ENCODE measurements at places on chromosomes 1 and 21.

DNA sequence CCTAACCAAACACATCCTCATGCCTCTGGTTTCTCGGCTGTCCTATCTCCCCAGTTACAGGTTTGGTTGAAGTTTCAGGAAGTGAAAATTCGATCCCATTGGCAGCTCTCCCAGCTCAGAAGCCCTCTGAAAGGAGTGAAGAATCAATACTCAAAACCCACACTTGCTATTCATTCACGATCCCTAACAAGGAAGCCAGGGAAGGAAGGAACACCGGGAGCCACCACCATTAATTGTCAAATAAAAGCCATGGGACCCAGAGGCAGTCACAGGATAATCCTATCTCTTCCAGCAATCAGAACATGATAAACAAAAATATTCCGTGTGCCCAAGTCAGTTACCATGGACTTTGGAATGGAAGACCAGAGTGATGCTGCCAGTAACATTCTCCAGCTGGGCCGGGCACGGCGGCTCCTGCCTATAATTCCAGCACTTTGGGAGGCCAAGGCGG lies 7.0 kb downstream of the TMPRSS2 start:
- no peak for DNase-seq

- DNase-seq, result peak; percentile 56
These were observed 20.9 kb upstream of the ATP5PO start for GRCh38 chr21:33936301-33937038.

- DNase-seq, result no peak
These were observed 161.3 kb upstream of the C1orf21 start for GRCh38 chr1:184225283-184226099.

- DNase-seq, result no peak
These were observed 15.6 kb upstream of the AIM2 start for GRCh38 chr1:159092036-159092760.

DNA sequence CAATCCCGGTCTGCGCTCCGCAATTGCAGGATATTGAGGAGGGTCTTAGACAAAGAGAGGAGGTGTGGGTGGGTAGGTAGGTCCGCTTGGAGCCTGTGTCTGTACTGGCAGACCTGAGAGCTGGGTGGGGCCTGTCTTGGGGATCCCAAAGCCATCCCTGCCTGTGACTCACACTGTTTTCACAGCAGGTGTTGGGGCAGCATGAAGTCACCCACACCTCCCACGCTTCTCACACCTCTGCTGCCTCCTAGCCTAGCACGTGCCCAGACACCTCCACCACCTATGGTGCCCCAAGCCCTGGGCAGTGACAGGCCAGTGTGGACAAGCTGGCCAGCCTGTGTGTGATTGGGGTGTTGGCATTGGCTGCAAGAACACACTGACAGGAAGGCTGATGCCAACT lies 65.7 kb upstream of the ECE1 start:
- no peak for DNase-seq

- no peak for DNase-seq
These were observed 60.1 kb downstream of the PTP4A2 start for GRCh38 chr1:31878058-31878457.

GRCh38 chr1:91036894-91037829 lies 15.3 kb upstream of the ZNF644 start:
- DNase-seq, result no peak

- no peak for DNase-seq
These were observed 4.1 kb downstream of the RWDD3 start for GRCh38 chr1:95237981-95238703.

GRCh38 chr1:93111561-93111960 lies 32.5 kb downstream of the MTF2 start:
- DNase-seq, result no peak

DNA sequence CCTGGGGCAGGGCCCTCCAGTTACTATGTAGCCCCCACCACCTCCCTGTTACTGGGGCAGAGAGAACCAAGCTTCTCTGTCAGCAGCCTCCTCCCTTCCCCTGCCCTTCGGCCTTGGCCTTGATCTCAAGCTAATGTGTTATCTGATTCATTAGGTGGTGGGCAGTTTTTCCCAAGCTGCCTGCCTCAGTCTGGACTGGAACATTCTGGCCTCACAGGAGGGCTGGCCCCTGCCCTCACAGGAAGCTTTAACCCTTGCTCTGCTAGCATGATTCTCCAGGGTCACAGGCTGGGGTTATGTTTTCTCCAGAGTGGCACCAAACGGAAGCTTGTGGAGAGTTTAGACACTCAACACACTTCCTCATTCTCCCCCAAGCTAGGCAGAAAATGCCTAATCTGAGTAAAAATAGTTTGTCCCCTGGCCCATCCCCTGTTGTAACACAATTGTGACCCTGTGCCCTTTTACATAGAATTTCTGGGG lies 37.2 kb upstream of the SLC6A9 start:
- DNase-seq, result no peak

- DNase-seq, result peak; percentile 26
These were observed 78.7 kb upstream of the ZNF281 start for GRCh38 chr1:200488375-200489165.

GRCh38 chr1:210394281-210394821 lies 65.6 kb downstream of the HHAT start:
- DNase-seq, result no peak

- no peak for DNase-seq
These were observed 182.5 kb downstream of the ATP6V1G3 start for GRCh38 chr1:198357937-198358336.

GRCh38 chr1:170707959-170708655 lies 44.2 kb downstream of the PRRX1 start:
- DNase-seq, result no peak

- DNase-seq, result no peak
These were observed 495 bp upstream of the NTRK1 start for GRCh38 chr1:156860113-156860627.

GRCh38 chr1:112395256-112395820 lies 676 bp upstream of the CTTNBP2NL start:
- DNase-seq, result no peak

- DNase-seq, result no peak
These were observed 31.7 kb upstream of the HEATR1 start for GRCh38 chr1:236636017-236636416.

- peak; percentile 91 for DNase-seq
These were observed 31.8 kb upstream of the BCL10 start for GRCh38 chr1:85307987-85308832.

DNA sequence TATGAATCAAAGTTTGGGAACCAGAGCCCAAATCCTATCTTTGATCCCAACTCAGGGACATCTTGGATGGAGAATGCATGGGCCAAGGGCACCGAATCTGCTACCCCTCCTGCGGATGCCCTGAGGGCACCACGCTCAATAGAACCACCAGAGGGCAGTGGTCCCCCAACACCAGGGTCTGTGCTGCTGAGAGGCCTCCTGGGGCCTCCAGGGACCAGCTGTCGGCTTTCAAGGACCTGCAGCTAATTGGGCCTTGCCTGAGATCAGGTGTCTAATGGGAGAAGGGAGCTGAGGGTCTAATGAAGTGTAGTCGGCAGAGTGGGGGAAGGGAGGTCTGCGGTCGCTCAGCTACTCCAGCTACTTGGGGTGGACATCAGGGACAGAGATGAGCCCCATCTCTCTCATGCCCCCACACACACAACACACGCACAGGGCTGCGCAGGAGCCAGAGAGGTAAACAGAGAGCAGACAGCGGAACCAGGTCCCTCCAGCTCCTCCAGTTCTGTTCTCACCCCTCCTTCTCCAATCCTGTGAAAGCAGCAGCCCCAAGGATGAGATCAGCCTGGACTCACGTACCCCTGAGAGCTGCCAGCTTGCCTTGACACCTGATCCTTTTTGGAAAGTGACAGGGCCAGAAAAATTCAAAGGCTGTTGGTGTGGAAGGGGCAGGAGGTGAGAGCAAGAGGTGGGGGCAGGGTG lies 34.9 kb upstream of the PPP1R15B start:
- DNase-seq, result peak; percentile 92

GRCh38 chr1:213051127-213051880 lies at the start of gene RPS6KC1:
TSS of gene RPS6KC1 (plus strand) at chr1:213051241. CDS start at chr1:213051405, 164 bp downstream.
- peak; percentile 88 for DNase-seq

- no peak for DNase-seq
These were observed 58.4 kb upstream of the IFI44L start for GRCh38 chr1:78561856-78562255.

DNA sequence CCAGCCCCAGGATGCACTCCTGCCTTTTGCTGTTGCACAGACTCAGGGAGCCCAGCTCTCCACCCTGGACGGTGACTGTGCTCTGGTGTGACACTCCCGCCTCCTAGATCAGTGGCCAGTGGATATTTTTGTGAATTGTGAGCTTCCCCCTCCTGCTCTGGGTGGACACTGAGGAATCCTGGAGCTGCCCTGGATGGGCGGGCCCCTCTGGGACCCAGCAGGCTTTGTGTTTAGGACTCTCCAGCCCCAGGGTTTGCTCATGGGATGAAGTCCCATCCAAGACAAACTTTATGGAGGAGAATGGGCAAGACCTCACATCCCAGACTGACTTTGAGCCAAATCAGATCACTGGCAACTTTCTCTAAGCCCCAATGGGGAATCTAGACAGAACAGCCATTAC lies 16.1 kb downstream of the SLC6A9 start:
- DNase-seq, result no peak

DNA sequence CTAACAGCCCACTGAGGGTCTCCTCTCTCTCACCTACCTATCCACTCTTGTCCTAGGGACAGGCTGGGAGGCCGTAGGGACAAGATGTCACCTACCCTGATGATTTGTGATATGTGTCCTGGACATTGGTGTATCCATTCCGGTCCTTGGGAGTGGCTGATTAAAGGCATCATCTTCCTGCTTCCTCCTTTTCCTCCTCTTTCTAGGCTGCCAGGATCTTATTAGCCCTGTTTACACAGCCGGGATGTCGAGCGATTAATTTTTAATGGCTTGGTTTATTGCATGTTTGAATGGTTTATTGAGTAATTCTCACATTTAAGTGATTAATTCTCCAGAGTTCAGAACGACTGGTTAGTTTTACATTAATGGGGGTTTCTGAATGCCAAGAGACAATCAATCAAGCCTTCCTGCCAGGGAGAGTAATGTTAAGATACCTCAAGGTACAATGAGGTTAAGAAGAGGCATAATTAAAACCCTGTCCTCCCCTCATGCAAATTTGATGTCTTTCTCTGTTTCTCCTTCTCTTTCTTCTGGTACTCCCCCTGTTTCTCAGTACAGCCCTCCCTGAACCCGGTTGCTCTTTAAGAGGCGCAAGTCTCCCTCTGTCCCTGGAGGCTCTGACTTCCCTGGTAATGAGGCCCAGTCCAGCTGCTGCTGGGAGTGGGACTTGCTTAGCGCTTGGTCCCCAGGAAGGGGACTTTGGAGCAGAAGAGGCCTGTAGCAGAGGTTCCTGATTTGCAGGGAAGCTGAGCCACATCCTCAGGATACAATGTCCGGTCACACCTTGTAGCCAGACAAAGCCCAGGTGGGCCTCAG lies 50.9 kb downstream of the ACTL8 start:
- DNase-seq, result no peak

DNA sequence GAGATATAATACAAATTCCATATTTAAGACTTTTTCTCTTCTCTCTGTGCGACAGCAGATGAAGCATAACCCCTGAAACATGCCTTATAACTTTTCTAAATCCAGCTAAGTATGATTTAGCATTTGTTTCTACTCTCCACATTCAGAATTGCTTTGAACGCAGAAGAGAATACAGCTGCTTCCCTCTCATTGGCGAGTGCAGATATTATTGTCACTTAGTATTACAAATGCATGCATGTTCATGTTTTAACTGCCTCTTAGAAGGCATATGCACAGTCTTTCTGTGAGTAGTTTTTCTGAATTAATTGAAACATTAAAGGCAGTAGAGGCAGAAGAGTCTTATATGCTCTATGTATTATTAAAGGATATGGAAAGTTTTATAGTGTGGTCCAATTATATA lies 217.1 kb downstream of the ZP4 start:
- DNase-seq, result no peak

GRCh38 chr1:47534436-47534835 lies 96.6 kb downstream of the FOXD2 start:
- DNase-seq, result no peak

DNA sequence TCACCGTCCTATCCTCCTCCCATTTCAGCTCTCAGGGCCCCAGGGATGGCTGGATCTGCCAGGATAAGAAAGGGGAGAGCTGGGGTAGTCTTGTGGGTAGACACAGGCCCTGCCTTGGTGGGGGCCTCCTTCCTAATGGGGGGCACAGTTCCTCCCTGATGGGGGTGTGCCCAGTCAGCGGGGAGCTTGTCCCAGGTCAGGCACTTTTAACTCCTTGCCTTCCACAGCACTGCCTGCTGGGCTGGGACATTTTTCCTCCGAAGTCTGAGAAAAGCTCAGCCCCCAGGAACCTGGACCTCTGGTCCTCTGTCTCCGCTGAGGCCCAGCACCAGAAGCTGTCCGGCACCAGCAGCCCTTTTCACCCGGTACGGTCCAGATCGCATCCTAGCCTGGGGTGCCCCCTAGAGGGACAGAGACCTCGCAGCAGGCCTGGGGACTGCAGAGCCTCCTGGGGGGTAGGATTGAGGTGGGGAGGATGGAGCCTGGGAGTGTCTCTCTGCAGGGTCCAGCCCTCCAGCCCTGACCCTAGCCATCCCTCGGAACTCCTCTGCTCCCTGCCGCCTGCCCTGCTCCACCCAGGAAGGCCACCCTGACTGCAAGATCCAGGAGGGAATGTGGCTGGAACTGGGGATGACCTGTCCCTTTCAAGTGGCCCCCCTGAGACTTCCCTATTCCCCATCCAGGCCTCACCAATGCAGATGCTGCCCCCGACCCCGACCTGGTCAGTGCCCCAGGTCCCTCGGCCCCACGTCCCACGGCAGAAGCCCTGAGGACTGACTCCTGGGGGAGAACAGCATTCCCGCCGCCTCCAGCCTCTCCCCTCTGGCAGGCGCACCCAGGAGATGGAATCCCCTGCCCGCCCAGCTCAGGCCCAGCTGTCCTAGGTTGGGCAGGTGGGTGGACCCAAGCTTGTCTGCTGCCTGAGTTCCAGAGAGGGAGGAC lies 12.0 kb downstream of the MIIP start:
- no peak for DNase-seq

GRCh38 chr1:161843156-161843555 lies 77.0 kb downstream of the ATF6 start:
- no peak for DNase-seq

DNA sequence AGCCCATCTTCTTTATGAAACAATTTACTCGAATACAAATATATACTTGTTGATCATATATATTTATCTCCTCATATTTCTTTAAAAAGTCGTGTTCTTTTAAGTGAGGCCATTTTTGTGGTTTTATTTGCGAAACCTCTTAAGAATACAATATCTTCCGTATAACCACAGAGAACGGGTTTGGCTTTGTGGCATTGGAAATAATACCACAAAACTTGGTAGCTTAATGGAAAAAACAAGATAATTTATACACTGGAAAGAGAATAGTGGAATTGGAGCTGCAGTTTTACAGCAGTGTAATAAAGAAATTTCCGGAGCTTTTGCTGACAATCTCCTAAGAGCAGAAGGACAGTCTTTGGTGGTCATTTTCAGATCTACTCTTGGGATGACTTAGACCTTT lies 29.4 kb downstream of the PTGFR start:
- DNase-seq, result no peak

GRCh38 chr1:228178737-228179684 lies 13.4 kb downstream of the IBA57 start:
- no peak for DNase-seq

GRCh38 chr1:212980123-212980785 lies 29.9 kb downstream of the VASH2 start:
- DNase-seq, result no peak

All from Peyer's patch (tissue), 4 donors.